Retinal pigment epithelial cell (primary cell): ENCODE measurements at places on chromosomes 4 and X.

DNA sequence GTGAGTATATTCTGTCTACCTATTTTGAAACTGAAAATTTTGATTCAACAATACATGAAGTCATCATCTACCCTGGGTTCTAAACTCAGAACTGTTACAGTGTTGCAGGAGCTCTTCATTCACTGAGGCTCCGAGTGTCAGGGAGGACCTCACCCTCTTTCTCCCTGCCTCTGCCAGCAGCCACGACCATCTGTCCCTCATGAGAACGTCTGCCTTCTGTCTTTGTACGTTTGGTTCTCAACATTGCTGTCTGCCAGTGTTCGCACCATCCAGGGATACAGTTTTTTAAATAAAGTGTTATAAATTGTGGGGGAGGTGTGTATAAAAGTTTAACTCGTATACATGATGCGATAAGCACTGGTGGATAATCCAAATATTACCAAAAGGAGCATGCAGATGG lies 55.5 kb downstream of the TRAPPC11 start:
- DNase-seq = no peak

DNA sequence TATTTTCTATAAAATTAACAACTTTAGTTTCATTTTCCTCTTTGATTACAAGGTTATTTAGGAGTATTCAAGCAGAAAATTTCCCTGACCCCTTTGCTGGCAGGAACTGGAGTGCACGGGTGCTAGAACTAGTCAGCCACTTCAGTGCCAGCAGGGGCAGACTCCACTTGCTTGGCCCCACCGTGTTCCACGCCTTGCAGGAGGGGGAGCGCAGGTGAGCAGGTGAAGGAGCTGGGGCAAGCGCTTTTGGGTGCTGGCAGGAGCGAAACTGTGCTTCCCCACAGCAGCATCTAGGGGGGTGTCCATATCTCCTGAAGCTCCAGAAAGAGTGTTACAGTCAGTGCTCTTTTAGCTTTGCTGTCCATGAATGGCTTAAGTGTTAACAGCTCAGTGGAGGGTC lies 45.5 kb downstream of the MID2 start:
- DNase-seq = no peak

GRCh38 chr4:41455206-41455605 lies 82.8 kb upstream of the LIMCH1 start:
- no peak for DNase-seq

DNA sequence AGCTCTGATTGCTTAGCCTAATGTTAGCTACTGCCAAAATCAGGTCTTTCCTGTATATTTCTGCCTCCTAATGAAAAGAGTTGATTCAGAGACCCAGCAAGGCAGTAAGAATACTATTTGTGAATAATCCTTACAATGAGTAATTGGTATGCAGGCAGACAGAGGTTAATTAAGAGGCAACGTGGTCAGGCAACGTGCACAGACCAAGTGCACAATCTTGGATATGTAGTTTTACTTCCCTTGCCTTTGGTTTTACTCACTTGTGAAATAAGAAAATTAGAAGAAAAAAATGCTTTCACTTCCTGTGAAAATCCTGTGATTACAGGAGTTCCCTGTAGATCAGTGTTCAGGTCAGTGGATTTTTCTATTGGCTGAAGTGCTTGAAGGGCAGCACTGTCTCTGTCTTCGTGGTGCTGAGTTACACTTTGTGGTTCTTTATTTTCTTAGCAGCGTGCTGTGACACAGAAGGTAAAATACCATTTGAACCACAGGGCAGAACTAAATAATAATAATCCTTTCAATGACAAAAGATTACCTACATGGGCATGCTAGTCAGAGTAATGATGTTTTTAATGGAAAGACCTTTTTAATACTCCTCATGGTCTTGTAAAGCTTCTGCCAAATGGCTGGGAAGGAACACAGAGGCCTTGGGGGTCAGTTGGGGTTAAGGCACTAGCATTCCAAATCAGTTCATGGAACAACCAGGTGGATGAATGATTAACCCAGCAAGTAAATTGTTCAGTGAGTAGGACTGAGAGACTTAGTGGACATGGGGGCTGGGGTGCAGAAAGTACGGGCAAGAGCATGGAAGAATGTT lies 430.9 kb downstream of the MAPK10 start:
- DNase-seq = peak; percentile 84

DNA sequence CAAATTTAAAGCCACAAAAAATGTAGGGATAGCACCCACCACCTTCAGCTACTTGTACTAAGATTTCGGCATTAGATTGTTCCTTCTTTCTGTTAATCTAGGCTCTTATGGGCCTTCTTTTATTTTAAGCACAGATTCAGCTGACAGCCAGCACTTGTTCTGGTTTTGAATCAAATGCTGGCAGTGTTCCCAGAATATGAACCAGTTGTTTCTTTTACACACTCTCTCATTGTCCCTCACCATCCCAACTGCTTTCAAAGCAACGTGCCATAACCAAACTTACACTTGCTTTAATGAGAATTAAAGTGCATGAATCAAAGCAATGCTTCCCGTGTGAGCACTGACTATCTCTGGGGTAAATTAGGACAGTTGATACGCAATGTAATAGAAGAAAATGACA lies 744.5 kb upstream of the FAM241A start:
- DNase-seq = peak; percentile 62

DNA sequence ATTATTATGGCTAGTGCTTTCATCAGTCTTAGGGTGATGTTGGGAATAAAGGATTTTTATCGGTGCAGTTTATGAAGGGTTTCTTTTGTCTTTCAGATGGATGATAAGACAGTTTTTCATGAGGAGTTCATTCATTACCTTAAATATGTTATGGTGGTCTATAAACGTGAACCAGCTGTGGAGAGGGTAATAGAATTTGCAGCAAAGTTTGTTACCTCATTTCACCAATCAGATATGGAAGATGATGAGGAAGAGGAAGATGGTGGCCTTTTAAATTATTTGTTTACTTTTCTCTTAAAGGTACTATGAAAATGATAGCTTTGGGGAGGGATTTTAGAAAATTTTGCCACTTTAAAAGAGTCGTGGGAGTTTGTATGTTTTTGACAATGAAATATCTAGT lies 1.3 kb downstream of the NCAPG start:
- DNase-seq = no peak

GRCh38 chrX:47958761-47959342 lies 44.9 kb downstream of the ZNF182 start:
- no peak for DNase-seq

DNA sequence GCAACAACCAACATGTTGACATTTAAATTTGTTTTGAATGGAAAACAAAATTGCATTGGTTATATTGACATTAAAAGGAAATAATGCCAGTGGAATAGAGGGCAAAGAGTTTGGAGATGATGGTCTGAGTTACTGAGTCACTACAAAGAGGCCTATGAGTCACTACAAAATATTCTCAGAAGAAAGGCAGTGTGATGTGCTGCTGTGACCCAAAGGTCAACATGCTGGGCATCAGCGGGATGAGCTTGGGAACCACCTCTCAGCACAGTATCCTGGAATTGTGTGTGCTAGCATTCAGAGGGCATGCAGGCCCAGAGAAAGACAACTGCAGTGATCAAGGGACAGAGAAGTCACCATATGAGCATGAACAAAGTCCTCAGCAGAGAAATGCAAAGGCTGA lies 2.8 kb downstream of the CMC4 start:
- DNase-seq = no peak

- no peak for DNase-seq
Measured at GRCh38 chr4:159766241-159766640, 663.4 kb downstream of the RAPGEF2 start.

- DNase-seq = no peak
Measured at GRCh38 chr4:182067828-182068227, 175.4 kb upstream of the TENM3 start.

DNA sequence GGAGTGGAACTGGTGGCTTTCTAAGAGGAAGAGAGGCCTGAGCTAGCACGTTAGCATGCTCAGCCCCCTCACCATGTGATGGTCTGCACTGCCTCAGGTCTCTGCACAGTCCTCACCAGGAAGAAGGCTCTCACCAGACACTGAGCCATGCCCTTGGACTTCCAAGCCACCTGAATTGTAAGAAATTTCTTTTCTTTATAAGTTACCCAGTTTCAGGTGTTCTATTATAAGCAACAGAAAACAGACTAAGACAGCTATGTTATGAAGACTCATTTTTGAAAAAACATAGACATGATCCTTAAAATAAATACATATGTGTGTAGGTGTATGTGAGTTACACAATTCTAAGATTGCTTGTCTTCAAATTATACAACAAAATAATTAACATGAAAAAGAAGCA lies 74.7 kb downstream of the CEP44 start:
- DNase-seq = no peak

DNA sequence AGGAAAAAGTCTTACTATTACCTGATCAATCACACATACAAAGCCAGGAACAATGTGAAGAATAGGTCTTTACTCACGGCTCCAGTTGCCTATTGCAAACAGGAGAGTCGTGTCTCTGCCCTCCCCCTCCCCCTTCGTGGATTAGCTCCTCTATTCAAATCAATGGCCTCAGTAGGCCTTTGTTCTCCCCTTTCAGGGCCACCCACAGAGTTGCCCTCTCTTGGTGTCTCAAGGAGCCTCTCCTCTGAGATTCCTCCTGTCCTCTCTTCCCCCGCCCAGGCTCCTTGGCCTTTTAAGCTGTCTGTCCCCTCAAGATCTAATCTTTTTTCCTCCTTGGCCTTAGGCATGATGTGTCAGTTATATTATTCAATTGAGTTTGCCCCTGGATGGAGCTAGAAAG lies 107.2 kb upstream of the NALF2 start:
- no peak for DNase-seq

GRCh38 chrX:21944136-21944615 lies 3.7 kb downstream of the SMS start:
- no peak for DNase-seq

- no peak for DNase-seq
Measured at GRCh38 chrX:79365591-79365990, 1.5 kb downstream of the ITM2A start.

DNA sequence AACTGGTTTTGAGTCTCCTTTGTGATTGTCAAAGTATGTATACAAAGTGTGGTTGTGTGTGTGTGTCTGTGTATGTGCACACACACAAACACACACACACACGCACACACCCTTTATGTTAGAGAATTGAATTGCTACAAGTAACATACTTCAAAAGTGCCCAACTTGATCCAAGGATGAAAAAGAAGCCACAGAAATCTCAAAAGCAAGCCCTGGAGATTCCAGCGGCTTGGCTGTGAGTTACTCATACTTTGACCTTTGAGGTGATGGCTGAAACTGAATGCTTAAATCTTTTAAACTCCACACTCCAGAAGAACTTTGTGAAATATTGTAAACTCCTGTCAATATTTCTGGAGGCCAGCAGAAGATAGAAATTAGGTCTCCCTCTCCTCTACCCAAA lies 168.4 kb upstream of the NRK start:
- DNase-seq = no peak

- no peak for DNase-seq
Measured at GRCh38 chrX:148310426-148311165, 189.8 kb upstream of the AFF2 start.

GRCh38 chrX:97556359-97556758 lies 672.7 kb downstream of the RPA4 start:
- DNase-seq = no peak

DNA sequence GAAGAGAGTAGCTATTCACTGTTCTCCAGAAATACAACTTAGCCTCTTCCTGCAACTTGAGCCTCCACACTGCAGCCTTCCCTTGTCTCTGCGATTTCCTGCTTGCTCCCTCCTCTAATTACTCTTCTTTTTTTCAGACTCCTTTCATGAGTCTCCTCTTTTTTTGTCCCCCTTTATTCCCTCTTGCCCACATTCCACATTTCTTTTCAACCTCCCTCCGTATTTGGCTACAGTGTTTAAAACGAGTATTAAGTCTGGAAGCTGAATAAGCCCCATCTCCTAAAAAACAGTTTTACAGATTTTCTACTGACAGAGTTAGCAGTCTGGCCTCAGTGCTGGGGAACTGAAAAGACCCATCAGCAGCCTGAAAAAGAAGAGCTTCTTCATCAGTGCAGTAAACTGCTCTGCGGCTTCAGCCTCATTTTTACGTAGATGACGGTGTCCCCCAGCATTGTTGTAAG lies 141.5 kb downstream of the TENM3 start:
- DNase-seq = no peak

DNA sequence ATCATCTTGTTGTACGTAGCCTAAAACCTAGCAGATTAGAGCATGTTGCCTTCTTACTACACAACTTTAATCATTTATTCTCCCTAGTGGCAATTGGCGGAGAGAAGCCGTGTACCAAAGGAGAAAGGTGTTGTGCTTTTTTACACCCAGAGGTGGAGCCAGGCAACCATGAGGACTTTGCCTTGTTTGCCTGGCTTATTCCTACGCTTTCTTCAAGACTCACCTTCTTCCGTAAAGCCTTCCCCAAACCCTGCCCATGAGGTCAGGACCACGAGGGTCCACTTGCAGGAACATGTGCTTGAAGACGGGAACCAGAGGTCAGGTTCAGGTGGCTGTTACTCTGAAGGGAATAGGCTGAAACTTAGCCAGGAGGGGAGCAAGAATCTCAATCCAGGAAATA lies 290.5 kb downstream of the RAB28 start:
- no peak for DNase-seq

- no peak for DNase-seq
Measured at GRCh38 chr4:1451106-1451751, 45.0 kb upstream of the NKX1-1 start.

GRCh38 chr4:10662937-10663336 lies 21.6 kb downstream of the CLNK start:
- DNase-seq = no peak

DNA sequence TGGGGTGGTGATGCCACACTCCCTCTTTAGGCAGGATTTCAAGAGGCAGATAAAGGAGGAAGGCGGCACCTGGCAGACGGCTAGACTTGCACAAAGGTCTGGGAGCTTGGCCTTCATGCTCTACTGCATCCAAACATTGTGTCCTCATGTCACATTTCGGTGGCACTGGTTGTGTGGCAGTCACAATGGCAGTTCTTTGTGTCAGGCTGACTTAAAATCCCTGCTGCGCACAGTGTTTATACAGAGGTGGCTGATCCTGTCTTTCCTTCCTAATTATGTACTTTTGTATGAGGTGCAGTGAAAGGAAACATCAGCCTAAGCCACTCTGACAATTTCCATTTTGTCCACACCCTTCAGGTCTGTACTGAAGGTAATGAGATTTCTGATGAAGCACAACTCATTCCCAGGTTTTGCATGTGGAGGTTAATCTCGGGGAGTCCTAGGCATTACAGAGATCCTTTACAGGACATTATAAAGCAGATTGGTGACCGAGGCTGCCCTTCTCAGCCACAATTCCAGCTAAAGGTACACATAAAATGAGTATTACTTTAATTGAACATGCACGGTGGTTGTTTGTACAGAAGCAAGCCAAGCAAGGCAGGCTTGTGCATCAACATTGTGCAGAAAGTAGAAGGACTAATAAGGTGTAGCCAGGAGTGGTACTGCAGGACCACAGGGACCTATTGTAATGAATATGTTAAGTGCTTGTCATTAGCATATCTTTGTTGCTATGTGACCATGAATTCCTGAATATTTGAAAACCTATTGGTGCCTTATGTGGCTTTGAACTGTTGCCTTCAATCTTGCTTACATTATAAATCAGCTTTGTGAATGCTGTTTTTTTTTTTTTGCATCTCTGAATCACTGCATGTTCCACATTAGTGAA lies 147.6 kb downstream of the STK32B start:
- no peak for DNase-seq

- peak; percentile 30 for DNase-seq
Measured at GRCh38 chrX:22629105-22629725, 356.5 kb downstream of the CBLL2 start.
